HFFc6 (cell line): ENCODE measurements at places on chromosomes 2 and 18.

DNA sequence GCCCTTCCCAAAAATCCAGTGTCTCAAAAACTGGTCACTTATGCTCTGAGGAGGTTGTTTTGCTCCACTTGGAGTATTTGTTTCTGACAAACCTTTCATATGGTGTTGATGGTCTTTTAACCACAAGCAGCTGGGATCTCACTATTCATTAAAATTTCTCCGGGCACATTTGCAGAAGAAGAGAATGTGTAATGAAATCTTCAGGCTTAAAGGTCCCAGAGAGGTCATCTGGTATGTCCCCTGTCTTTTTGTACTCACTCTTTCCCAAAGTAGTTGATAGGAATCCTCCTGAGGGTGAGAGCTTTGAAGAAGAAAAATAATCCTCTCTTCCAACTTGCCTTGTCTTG lies 430.8 kb downstream of the SETBP1 start:
- DNase-seq: no peak

- DNase-seq: no peak
Observed at GRCh38 chr18:64337673-64338072, 188.8 kb upstream of the LINC00305 start.

DNA sequence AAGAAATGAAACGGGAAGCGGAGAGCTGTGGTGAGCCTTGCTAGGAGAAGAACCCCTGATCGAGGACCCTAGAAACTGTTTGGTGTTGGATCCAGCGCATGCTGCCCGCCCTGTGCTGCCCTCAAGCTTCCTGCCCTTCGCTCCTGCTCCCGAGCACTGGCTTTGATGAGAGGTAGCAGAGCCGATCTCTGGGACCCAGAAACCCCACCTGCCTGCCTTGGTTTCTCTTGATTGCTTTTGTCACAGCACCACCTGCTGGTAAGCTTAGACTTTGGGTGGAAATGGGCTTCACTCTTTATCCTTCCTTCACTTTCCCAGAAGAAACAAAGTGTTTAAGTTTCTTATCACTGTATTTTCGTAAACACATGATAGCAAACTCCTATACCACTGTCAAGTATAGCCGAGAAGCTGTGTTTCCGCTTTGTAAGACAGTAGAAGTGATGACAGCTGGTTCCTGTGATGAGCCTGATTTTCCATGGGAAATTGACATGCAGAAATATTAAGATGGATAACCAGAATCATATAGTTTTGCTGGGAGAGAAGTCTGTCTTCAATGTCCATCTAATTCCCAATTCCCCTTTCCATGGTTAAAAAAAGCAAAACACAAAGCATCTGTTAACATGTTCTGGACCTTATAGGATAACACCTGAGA lies 267.4 kb downstream of the PHLPP1 start:
- peak; percentile 20 for DNase-seq

GRCh38 chr2:59151805-59152204 lies 910.7 kb upstream of the FANCL start:
- DNase-seq: no peak

DNA sequence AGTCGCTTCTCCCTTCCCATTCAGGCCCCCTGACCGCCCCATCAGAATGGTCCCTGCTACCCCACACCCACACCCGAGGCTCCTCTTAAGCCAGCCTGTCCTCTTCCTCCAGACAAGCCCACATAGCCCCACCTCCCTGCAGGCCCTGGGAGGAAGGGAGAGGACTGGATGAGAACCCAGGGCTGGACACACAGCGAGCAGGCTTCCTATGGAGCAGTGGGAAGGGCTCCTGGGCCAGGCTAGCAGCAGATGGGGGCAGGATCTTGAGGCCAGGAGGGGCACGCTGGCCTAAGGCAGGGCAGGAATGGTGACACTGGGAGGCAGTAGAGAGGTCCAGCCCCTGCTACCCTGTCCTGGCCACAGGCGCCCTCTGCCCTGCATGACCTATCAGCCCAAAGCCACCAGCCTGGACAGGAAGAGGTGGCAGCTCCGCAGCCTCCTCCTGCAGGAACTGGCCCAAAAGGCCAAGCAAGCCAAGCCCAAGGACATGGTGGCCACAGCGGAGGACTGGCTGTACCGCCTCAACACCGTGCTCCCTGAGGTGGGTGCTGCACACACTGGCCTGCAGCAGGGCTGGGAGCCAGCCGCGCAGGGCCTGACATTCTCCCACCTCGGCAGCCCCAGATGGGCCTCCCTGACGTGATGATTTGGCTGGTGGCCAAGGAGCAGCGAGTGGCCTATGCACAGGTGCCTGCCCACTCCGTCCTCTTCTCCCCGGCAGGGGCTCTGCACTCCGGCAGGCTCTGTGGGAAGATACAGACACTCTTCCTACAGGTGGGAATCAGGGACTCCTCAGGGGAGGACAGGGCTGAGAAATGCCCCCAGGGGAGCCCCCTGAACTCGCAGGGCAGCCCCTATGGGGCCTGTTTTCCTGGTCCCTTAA lies 43.3 kb downstream of the FER1L5 start:
- no peak for DNase-seq

- no peak for DNase-seq
Observed at GRCh38 chr2:236237468-236238190, 26.6 kb downstream of the ASB18 start.

GRCh38 chr2:150620855-150621254 lies 133.4 kb upstream of the RND3 start:
- peak; percentile 28 for DNase-seq

GRCh38 chr2:230541934-230542380 lies 126.0 kb downstream of the SP100 start:
- DNase-seq: peak; percentile 6

DNA sequence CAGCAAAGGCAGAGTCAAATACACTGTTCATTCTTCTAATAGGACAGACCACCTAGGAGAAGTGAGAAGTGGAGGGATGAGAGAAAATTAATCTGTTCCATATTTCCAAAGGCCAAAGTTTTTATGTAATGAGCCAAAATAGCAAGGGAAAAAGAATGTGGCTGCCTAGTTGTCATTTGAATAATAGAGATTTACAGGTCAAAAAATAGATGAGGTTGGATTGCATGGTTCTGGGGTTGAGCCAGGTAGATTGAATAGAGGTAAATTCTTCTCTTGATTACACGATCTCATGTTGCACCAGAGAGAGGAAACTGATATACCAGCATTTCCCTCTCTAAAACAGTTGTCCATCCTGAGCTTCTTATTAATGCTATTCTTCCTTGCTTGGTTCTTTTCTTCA lies 325.8 kb downstream of the CCDC178 start:
- DNase-seq: no peak

DNA sequence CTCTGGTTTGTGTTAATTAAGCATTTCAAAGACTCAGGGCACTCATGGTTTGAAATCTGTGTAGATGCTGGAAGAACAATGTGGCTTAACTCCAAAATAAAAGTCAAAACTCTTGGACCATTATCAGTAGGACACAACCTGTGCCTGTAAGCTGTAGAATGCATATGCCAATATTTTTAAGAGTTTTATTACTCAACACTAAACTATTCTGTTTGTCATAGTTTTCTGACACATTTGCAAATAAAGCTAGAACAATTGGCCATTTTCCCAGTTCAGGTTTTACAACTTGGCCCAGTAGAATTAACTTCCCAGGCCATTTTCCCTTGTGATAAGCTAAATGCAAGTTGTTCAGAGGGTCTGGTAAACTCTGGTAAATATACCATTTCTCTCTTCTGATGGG lies 713.1 kb downstream of the CBLN2 start:
- no peak for DNase-seq

DNA sequence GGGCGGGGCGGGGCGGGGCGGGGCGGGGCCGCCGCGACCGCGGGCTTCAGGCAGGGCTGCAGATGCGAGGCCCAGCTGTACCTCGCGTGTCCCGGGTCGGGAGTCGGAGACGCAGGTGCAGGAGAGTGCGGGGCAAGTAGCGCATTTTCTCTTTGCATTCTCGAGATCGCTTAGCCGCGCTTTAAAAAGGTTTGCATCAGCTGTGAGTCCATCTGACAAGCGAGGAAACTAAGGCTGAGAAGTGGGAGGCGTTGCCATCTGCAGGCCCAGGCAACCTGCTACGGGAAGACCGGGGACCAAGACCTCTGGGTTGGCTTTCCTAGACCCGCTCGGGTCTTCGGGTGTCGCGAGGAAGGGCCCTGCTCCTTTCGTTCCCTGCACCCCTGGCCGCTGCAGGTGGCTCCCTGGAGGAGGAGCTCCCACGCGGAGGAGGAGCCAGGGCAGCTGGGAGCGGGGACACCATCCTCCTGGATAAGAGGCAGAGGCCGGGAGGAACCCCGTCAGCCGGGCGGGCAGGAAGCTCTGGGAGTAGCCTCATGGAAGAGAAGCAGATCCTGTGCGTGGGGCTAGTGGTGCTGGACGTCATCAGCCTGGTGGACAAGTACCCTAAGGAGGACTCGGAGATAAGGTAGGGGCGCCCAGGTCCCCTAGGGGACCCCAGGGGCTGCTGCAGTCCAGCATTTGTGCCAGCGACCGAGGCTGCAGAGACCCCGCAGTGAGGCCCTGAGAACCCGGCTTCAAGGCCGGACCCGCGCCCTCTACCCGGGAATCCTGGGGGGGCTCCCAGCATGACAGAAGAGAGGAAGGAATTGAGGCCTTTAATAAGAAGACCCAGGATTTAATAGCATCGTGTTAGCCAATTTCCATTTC lies at the start of gene KHK:
Gene KHK, plus strand, starts transcription at position 49 of the 870 bp plus-strand sequence. Its CDS starts 488 bp downstream, at position 537.
- no peak for DNase-seq

DNA sequence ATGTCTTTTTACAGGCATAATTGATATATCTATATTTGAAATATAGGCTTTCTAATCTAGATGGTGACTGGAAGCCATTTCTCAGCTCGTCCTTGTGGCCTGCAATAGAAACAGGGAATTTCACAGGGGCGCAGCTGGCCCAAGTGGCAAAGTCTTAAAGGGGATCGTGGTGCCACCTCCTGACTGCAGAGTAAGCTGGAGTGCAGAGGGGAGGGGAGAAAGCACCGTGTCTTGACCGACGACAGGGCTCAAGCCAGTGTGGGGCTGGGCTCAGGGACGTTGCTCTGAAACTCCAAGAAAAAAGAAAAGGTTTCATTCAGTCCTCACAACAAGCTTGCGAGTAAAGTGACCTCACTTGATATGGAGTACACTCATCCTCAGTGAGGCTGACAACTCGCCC lies 255.1 kb downstream of the DCDC2C start:
- DNase-seq: no peak

DNA sequence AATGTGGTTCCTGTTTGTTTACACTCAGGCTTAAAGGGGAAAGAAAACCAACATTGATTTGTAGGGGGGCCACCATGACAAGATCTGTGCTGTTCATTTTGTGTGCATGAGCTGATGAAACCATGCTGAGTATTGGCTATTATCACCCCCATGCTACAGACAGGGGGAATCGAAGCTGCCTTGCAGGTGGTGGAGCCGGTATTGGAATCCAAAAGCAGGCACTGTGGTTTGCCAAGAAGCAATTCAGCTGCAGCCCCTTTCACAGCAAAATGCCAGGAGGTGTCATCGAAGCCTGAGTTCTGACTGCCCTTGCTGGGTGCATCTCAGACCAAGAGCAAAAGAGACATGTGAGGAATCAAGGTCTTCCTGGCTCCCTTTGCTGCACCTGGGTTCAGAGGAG lies 221.9 kb downstream of the UXS1 start:
- no peak for DNase-seq

DNA sequence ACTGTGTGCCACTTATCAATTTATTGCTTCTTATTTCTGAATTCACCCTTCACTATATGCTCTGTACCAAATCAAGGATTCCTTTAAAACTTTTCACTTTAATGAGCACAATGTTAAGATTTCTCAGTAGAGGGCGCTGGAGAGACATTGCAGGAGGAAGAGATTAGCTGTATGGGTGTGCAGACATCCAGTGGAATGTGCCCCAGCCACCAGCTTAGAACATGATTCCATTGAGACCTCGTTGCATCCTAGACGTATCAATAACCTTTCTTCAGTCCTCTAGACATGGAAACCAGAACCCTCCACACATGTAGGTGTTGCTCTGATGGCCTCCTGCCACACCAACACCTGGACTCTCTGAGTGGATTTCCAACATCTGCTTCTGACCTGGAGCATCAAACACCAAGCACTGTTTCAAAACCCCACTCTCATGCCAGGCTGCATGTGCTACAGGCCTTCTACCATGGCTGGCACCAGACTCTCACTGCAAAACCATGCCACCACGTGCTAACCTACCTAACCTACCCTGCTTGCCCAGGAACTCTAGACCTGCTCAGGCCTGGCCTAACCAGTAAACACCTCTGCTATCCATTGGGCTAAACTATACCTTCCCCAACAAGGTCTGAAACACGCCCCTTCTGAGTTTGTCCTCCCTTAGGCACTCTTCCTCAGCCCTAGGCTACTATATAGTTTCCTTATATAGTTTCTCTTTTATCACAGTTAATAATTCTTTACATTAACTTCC lies 633.2 kb upstream of the PKDCC start:
- no peak for DNase-seq

- DNase-seq: no peak
Observed at GRCh38 chr18:50663626-50664441, 103.9 kb downstream of the MAPK4 start.

- peak; percentile 13 for DNase-seq
Observed at GRCh38 chr2:149606251-149606811, 18.8 kb upstream of the MMADHC start.

DNA sequence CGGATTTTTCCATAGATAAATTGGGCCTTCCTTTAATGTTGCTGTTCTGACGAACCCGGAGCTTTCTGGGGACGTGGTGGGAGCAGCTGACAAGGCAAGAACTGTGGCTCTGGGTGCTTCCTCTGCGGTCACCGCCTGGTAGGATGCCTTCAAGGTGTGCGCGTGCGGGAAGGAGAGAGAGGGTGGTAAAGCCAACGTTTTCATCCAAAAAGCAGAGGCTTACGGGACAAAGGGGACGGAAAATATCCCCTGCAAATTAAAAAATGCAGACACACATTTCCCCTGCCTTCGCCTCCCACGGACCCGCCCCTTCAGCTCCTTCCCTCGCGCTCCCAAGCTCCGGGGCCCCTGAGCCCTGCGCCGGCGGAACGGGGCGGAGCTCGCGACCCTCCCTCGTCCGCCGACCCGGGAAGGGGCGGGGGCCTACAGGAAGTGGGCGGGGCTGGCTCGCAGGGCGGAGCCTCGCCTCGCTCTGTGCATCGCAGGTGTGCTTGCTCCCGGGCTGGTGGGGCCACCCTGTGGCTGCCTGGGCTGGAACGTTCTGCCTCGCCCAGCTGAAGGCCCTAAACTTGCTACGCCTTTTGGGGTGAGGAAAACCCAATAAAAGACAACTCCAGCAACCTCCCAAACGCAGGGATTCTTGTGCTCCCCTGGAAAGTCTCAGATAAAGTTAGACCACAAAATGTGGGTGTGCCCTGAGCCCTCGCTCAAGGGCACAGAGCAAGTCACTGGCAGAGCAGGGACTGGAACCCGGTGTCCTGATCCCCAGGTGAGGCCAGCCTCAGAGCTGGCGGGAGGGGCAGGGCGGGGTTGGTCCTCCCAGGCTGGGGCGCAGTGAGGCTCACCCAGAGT lies 25.4 kb upstream of the SLC66A3 start:
- no peak for DNase-seq

DNA sequence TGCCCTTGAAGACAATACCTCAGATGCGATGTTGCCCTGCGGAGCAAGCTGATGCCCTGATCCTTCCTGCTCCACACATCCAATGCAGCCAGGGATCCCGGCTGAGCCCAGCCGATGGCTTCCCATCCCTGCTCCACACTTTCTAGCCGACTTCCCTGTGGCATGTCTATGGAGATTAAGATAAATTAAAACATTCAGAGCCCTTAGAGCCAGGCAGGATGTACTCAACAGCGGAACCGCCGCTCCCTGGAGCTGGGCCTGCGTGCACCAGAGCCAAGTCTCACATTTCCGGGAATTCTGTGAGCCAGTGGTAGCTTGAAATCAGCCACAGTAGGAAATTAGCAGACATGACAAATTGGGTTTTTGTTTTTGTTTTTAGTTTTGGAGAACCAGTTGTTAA lies 620.6 kb downstream of the GALR1 start:
- DNase-seq: no peak
